ENCODE measurements at places on chromosomes 3 and 15.

DNA sequence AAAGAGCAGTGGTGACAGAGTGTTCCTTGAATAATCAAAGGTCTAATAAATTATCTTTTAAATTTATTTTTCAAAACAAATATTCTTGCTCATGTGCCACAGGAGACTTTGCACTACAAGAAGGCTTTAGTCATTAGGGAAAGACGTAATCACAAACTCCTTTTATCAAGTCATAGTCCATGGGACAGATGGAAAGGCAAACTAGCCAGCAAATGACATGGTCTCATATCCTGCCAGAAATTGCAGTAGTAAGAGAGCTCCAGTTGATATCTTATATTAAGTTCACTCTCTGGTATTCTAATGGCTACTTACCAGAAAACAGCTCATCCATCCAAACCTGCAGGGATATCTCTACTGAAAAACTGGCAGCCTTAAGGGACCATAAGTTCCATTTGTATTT, 225.0 kb upstream of the TP63 start:
- no peak for DNase-seq

GRCh38 chr3:129520960-129521359, 7.5 kb upstream of the RHO start:
- DNase-seq, result no peak

GRCh38 chr3:23840521-23840920, 34.8 kb downstream of the UBE2E1 start:
- no peak for DNase-seq

DNA sequence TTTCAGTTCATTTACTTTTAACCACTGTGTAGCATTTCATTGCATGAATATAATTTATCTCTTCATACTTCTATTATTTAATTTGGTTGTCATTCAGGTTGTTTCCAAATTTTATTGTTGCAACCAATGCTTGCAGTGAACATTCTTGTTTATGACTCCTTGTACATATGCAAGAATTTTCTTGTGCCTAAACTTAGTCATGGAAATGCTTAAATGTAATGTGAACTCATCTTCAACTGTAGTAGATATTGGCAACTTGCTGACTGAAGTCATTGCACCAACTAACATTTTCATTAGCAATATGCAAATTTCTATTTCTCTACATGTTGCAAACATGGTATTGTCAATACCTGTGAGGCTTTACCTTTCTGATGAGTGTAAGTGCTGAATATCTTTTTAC, 26.7 kb downstream of the SIDT1 start:
- DNase-seq, result no peak

GRCh38 chr15:91561371-91562100, 292.0 kb upstream of the SLCO3A1 start:
- no peak for DNase-seq

- no peak for DNase-seq
Observed at GRCh38 chr15:65935391-65935790, 66.1 kb downstream of the RAB11A start.

DNA sequence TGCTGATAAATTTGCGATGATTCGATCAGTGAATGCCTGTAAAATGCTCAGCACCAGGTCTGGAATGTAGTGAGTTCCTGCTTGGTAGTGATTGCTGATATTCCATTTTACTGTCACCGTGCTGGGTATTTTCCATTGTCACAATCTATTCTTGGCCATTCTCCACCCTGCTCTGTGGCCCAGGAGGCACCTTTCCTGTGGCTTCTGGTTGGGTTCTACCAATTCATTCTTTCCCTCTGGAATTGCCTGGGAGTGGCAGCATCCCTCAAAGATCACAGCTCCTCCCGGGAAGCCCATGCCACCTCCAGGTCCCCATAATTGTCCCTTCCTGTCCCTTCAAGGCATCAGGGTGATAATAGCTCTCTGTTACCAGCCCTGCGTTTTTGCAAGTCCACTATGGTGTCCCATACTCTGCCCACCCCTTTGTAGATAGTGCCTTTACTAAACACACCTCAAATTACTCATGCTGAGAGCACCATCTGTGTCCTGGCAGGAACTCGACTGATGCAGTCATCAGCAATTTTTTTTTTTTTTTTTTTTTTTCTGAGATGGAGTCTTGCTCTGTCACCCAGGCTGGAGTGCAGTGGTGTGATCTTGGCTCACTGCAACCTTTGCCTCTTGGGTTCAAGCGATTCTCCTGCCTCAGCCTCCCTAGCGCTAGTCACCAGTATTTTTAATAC, 177.8 kb upstream of the PROK2 start:
- DNase-seq, result no peak

DNA sequence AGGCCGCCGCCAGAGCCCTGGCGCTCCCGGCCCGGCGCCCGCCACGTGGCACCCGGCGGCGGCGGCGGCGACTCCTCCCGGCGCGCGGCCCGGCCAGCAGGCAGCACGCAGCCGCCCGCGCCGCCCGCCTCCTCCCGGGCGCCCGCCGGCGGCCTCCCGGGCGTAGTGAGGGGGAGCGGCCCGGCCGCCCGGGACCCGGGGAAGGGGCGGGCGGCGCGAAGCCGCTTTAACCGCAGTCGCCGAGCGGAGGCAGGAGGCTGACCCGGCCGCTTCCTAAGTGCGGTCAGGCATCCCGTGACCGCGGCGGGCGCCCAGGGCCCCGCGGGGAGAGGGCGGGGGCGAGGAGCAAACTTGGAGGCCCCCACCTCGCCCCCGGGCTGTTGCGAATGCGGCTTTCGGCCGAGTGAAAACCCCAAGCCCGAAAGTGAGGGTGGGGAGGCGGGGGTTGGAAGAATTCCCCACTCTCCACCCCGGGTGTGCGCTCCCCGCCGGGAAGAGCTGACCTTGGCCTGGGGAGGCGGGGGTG, 1.7 kb upstream of the HES1 start:
- peak; percentile 57 for DNase-seq

GRCh38 chr3:81550415-81550814, 211.0 kb downstream of the GBE1 start:
- no peak for DNase-seq

GRCh38 chr15:52559575-52559974, 9.3 kb downstream of the ARPP19 start:
- no peak for DNase-seq

DNA sequence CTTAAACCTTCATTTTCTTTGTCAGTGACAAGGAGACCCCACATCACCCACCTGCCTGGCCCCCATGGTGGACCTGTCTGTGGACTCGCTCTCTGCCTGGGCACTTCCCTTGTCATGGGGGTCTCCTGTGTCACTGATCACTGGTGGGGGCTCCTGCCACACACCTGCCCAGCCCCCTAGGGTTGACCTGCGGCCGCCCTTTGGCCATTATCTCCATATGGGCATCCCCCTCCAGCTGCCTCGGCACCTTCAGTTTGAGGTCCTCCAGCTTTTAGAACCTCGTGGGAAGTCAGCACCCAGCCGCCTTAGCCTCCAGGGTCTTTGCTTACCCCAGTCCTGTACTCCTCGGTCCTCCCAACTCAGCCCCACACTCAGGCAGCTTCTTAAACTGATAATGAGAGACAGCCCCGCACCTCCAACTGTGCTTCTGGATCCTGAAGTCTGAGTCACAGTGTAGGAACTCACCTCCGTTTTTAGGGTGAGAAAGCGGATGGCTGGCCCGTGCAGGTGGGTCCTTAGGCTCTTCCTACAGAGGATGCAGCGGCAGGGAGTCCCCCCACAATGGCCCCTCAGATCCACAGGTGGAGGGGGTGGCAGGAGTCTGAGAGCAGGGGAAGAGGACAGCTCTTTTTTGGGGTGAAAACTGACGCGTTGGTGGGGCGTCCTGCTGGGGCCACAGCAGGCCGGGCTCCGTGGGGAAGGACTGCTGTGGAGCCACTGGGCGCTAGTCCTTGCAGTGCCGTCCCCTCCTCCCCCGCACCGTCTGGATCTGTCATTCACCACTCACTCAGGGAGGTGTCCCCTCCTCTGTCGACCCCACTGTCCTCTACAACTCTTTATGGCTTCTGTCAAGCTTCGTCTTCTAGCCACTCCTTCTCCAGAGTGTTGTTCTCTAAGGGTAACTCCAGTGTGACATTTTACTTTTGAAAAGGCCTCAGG, 8.7 kb upstream of the PRR23E start:
- DNase-seq, result no peak

- DNase-seq, result no peak
Observed at GRCh38 chr15:73631915-73632669, 1.1 kb downstream of the NPTN start.

GRCh38 chr3:14467814-14468620, 65.6 kb downstream of the SLC6A6 start:
- peak; percentile 5 for DNase-seq

- DNase-seq, result no peak
Observed at GRCh38 chr3:182451871-182452270, 341.4 kb upstream of the ATP11B start.

Measured in stimulated activated CD8-positive, alpha-beta memory T cell treated with anti-CD3 and anti-CD28 coated beads, Interleukin-7, amount 100 ng/mL, for 4 hours (primary cell).